ENCODE measurements at places on chromosomes 4 and X.

- DNase-seq = peak; percentile 87
Measured at GRCh38 chr4:158535130-158535614, 13.5 kb downstream of the RXFP1 start.

DNA sequence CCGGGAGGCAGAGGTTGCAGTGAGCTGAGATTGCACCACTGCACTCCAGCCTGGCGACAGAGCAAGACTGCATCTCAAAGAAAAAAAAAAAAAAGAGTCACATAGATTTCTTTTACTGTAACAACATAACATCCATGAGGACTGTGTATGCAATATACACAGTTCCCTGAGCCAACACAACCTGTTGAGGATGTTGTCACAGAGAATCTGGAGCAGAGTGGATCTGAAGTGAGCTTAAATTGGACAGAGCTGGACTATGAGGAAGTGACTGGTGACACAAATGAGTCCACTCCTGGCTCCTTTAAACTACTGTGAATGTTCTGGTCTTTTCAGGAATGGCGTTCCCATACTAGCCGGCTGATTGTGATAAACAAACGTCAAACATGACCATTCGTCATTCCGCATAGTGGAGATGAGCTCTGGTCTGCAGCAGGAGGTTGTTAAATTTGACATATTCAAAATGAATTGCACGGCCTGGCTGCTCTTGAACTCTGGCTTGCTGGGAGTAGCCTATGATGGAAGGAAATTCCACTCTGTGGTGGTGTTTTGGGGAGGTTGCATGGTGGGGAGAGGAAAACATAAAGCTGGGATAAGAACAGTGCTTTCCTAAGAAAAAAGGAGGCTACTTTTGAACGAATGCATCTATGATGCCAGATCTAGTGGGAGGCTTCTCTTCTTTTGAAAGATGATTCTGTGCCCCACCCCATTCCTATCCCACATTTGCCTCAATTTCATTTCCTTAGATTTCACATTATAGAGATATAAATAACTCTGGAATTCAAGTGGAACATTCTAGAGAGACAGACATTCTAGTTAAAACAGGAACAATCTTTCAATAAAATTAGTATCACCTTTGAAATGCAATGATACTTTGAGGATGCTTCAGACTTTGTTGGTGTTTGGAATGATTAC lies 149.5 kb downstream of the SHROOM3 start:
- no peak for DNase-seq

- DNase-seq = no peak
Measured at GRCh38 chr4:151960449-151961230, 199.8 kb upstream of the GATB start.

GRCh38 chrX:47481160-47481559 lies 1.9 kb downstream of the ZNF41 start:
- DNase-seq = no peak

- no peak for DNase-seq
Measured at GRCh38 chr4:1218634-1219565, 30.0 kb downstream of the CTBP1 start.

DNA sequence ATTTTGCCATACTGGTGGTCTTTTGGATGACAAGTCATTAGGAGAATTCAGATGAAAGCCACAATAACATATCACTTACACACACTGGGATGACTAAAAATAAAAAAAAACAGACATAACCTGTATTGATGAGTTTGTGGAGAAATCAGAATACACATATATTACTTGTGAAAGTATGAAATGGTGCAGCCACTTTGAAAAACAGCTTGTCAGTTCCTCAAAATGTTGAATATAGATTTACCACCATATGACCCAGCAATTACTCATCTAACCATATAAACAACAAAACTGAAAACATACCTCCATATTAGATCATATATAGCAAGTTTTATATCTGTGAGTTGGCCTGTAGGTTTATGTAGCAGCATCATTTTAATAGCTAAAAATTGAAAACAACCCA lies 608.7 kb downstream of the TLL1 start:
- DNase-seq = no peak

All from EH (cell line).